ENCODE measurements at places on chromosomes 3 and 15.

GRCh38 chr3:21414506-21414905, 336.5 kb downstream of the ZNF385D start:
- no peak for DNase-seq

- DNase-seq: no peak
These were observed 32.9 kb upstream of the BLM start for GRCh38 chr15:90684281-90684680.

DNA sequence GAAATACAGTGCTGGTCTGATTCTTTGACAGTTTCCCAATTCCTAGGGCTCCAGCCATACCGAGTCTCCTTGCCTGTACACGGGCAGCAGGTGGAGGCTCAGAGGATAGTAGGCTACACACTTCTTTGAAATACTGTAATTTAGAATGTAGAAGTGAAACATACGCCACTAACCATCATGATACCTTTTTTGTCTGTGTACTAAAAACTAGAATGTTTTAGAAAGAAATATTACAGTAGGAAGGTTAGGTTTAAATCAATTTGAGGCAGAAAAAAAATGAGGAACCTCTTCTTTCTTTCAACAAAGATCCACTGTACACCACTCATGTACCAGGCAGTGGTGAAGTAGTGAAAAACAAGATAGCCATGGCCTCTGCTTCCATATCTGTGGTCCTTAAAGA, 354.7 kb downstream of the MCTP2 start:
- no peak for DNase-seq

DNA sequence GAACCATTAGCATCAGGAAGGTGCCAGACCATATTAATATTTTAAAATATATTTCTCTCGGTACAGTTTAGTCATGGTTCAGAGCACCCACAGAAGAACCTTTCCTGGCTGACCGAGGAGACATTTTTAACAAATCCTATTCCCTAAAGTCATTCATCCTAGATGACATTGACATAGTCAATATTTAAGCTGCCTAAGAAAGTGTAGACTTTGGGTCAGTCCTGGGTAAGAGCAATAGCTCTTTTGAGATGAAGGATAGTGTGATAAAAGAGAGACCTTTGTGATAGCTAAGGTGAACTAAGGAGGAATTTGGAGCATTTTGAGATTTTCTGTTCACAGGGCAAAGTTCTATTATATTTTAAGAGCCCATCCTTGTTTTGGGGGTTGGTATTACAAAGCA, 47.5 kb downstream of the ZNF609 start:
- no peak for DNase-seq

DNA sequence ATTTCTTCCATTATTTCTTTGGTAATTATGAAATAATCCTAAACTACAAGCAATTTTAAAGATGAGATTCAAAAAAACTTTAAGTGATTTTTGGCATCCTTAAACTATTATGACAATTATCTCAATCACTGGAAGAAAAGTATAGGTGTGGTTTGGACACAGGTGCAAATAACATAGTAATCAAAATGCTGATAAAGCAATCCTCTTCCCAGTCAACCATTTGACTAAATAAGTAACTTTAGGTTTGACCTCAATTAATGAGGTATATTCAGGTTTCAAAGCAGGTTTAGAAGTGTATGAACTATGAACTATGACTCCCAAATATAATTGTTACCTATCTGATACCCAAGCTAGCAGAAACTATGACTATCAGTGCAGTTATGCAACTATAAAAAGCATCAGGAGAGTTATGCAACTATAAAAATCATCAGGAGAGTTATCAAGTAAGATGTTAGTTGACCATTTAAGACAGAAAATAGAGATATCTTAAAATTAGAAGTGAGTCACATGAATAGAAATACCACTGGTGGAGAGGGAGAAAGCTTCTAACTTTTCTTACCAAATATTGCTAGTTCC, 8.9 kb upstream of the CNTN3 start:
- no peak for DNase-seq

DNA sequence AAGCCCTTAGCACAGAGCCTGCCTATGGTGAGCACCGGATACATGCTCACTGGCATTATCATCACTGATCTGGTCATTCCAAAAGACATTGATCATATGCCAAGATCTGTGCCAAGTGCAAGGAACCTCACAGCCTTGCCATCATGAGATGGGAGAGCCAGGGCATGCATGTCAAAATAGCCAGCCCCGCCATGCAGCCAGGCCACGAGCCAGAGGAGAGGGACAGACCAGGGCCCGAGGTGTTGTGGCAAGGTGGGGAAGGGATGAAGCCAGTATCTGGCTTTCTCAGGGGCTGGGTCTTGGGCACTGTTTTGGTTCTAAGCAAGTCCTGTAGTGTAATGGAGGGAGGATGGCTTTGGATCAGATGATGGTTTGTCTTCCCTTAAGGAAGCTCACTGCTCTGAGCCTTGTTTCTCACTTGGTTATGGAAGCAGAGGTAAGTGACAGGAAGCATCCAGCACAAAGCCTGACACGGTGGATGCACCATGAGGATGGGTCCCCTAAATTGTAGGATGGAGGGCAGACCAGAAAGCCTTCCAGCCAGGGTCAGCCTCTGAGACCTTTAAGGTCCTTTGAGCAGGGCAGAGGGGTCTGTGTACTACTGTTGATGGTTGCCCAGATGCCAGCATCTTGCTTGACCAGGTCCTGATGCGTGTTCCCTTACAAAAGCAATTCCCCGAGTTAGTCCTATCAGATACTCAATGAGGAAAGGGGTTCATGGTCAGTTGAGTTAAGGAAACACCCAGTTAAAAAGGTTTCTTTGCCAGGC, 247.7 kb upstream of the TLE3 start:
- DNase-seq: no peak

- no peak for DNase-seq
These were observed 768.7 kb downstream of the TBL1XR1 start for GRCh38 chr3:176428552-176428951.

DNA sequence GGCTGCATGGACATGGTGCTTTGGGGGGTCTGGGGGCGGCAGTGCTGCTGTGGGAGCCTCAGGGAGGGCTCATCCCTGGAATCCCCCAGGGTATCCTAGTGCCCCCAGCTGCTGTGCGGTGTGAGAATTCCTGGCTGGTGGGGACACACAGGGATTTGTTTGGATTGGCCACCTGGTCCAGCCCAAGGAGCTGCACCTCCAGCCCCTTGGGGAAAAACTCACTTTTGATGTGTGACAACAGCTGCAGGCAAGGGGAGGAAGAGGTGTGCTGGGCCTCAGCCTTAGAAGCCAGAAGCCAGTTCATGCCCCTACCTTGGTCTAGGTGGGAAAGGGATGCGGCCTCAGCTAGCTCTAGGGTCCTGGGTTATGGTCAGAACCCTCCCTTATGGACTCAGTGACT, 8.4 kb upstream of the COMMD4 start:
- DNase-seq: no peak
